ENCODE measurements at places on chromosomes 7 and 10.

GRCh38 chr10:54905578-54906192 is 104.7 kb upstream of the PCDH15 start:
- no peak for DNase-seq

- DNase-seq: no peak
Observed at GRCh38 chr7:6479067-6479466, 31.3 kb upstream of the DAGLB start.

DNA sequence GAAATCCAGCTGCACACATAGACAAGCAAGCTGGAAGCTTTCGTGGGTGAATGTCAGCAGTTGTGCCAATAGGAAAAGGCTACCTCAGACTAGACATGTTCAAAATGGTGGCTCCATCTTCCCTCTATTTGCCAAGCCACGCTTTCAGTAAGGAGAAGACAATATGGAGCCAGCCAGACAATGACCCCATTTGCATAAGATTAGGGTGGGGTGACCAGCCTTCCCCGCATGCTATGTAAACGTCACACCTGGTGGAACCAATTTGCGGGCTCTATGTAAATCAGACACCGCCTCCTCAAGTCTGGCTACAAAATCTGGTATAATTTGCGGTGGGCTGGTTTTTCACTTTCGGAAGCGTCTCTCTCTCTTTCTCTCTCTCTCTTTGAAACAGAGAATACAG is 297.4 kb upstream of the PCDH15 start:
- DNase-seq: no peak

DNA sequence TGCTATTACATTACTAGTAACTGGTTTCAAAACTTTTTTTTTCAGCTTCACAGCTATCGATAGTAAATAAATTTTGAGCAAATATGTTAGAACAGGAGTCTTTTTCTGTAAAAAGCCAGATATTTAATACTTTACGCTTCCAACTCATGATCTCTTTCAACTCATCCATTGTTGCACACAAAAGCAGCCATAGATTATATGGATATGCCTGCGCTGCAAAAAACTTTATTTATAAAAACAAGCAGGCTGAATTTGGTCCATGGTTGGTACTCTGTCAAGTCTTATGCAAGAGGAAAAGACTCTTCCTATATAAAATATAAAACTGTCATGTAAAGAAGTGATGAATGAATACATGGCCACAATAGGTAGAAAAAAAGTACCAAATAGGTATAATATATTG is 31.1 kb downstream of the WASL start:
- DNase-seq: no peak

GRCh38 chr7:96695581-96695980 is 14.1 kb downstream of the SEM1 start:
- no peak for DNase-seq

DNA sequence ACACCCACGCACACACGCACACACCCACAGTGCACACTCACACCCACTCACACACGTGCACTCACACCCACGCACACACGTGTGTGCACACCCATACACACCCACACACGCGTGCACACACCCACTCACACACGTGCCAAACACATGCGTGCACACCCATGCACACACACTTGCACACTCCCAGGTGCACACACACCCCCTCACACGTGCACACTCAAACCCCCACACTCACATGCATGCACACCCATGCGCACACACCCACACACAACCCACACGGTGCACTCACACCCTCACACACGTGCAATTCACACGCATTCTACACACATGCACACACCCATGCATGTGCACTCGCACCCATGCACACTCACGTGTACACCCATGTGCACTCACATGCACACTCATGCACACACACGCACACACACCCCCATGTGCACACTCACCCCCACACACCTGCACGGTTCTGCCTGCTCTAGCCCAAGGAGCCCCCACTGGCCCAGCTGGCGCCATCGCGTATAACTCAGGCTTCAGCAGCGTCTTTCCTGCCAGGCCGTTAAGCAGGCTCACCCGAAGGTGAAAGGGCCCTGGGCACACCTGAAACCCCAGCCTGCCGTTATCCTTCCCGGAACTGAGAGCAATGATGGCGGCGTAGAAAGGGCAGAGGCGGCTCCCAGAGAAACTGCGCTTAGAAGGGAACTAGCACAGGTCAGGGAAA is 63.9 kb upstream of the PDGFA start:
- no peak for DNase-seq

GRCh38 chr10:11673346-11674280 is 62.2 kb upstream of the USP6NL start:
- DNase-seq: no peak

DNA sequence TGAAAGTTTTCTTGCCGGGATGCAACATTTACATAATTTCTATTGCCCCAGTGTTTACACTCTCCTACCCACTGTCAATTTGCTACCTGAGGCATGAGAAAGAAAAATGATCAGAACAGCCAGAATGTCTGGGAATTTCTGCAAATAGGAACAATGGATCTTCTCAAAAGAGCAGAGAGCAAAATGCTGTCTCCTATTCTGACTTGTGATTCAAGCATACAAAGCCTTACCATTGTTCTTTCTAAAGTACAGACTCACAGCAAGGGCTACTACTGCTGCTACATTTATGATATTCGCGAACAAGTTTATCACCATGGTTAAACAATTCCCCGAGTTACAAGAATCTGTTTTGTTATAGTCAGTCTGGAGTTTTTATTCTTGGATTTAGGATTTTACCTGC is 329.9 kb upstream of the CELF2 start:
- peak; percentile 10 for DNase-seq

GRCh38 chr10:45427262-45427969 is 53.4 kb downstream of the ALOX5 start:
- DNase-seq: no peak

GRCh38 chr10:31975157-31975765 is 46.6 kb upstream of the ARHGAP12 start:
- DNase-seq: no peak

DNA sequence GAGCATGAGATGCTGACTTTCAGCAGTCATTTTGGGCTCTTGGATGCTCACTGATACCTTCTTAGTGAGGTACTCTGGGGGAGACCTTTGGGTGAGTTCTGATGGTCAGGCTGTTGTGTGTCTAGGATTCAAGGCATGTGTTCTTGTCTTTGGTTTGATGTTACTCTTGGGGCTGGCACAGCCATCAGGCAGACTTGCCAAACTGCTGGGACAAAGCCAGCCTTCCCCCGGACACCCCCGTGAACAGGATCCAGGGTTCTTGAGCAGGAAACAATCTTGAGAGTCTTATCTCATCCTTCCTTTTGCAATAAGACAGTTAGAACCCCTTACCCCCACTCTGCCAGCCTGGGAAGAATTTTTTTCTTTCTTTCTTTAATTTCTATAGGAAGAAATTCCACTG is 42.2 kb downstream of the SUFU start:
- no peak for DNase-seq

DNA sequence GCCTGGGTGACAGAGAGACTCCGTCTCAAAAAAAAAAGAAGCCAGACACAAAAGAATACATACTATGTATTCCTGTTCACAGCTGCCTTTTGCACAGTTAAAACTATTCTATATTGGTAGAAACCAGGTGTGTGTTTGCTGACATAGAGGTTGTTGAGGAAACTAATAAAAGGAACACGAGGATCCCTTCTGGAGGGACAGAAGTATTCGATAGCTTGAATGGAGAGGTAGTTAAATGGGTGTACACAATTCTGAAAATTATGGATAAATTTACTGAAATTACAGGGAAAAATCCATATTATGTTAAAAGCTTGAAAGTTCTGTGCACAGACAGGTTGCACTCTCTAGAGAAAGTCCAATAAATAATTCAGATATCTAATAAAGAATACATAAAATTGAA is 71.5 kb downstream of the CUBN start:
- no peak for DNase-seq

DNA sequence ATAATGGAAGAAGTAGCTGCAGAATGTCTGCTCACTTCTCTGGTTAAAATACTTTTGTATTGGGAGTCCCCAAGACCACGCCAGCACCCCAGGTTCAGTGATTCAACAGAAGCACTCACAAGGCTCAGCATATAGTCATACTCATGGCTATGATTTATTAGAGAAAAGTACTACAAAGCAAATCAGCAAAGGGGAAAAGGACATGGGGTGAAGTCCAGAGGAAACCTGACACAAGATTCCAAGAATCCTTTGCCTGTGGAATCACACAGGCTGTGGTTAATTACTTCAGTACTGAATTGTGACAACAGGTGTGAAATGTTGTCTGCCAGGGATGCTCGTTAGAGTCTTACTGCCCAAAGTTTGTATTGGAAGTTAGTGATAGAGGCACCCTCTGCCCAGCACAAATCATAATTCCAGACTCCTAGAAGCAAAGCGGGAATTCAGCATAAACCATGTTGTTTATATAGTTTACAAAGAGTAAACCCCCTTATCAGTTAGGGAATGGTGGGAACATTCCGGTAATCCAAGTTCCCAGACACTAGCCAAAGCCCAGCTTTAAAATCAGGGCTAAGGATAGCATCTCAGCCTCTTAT is 79.4 kb downstream of the HYCC1 start:
- no peak for DNase-seq

DNA sequence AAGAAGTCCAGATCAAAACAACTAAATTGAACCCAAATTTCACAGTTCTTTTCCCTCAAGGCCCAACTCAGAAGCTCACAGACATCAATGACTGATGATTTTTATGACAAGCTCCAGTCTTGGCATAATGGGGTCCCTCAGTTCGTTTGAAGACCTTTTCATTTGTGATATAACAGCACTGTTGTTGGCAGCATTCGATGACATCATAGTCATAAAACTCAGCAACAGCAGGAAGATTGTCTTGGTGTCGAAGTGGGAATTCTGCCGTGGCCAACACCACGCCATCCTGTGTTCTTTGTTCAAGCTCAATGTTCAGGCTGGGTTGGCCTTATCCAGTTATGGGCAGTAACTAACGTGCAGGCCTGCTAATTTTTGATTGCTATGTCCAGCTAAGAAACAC is 261.7 kb downstream of the C7orf25 start:
- no peak for DNase-seq

- no peak for DNase-seq
Observed at GRCh38 chr7:9240001-9240400, 806.6 kb downstream of the NXPH1 start.

- DNase-seq: no peak
Observed at GRCh38 chr7:126658684-126659083, 594.1 kb downstream of the GRM8 start.

GRCh38 chr7:102111061-102112041 is 175.3 kb upstream of the SH2B2 start:
- peak; percentile 44 for DNase-seq

GRCh38 chr10:11684717-11685645 is 57.2 kb upstream of the ECHDC3 start:
- peak; percentile 65 for DNase-seq

DNA sequence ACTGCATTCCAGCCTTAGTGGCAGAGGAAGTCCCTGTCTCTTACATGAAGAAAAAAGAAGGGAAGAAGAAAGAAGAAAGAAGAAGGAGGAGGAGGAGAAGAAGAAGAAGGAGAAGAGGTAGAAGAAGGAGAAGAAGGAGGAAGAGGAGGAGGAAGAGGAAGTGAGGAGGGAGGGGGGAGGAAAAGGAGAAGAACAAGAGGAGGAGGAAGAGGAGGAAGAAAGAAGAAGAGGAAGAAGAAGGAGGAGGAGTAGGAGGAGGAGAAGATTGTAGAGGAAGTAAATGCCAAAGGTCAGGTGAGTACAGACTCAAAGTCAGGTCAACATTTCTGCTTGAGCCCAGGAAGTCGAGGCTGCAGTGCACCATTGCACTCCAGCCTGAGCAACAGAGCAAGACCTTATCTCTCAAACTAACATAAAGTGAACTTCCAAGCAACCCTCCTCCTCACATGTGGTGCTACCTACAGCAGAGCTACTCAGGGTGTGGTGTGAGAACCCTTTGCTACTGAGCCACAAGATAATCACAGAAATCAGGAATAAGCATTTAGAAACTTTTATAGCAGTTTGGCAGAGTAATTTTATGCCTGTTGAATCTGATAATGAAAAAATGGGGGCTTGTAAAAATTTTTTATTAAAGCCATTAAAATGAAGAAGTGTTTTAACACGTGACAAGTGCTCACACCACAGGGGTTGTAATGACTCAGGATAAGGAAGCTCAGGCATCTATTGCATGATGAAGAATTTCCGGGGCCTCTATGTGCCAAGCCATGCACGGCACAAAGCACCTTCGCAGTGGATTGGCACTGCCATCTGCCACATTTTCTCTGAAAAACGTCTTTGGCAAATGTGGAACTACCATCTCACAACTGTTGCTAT is 224.9 kb upstream of the AUTS2 start:
- DNase-seq: no peak

DNA sequence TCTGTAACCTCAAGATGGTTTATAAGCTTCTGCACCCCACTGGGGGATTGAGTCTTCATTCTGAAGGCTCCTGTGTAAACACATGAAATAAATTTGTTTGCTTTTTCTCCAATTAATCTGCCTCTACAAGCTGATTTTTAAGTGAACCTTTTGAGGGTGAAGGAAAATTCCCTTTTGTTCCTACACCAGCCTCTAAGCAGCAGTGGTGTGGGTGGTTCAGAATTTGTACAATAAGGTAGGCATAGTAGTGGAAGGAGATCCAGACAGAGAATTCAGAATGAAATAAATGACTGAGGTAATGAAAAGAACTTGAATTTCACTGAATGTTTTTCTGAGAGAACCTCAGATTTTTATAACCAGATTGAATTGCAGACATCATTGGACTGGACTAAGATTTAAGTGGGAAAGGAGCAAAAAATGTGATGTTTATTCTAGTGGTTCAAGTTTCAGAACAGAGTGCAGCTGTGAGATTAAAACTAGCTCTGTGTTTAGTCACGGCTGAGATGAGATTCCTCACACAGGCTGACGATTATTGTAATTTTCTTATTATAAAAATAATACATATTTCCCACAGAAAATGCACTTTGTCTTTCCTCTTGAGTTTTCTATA is 1162.2 kb downstream of the TYW1 start:
- DNase-seq: no peak

DNA sequence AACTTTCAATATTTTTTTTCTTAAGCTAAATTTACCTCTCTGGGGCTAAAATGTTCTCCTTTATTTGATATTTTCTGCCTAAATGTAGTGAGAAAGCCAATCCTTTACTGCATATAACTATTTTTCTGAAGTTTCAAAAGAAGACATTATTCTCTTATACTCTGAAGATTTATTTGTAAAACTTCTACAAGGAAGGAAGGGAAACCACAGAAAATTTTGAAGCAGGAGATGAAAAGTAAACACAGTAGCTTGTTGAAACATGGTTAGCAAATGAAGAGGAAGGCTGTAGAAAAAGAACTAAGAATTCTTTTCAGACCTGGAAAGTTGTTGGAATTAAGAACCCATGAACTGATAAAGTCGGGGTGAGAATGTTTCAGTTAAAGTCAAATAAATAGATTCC is 330.3 kb downstream of the HGF start:
- DNase-seq: no peak

- no peak for DNase-seq
Observed at GRCh38 chr7:20107582-20107981, 109.6 kb downstream of the MACC1 start.

GRCh38 chr7:87147500-87147899 is 4.8 kb upstream of the DMTF1 start:
- DNase-seq: no peak

GRCh38 chr7:95997632-95998031 is 225.3 kb downstream of the DYNC1I1 start:
- no peak for DNase-seq

Data from midbrain (tissue), 1 donor.